ENCODE measurements at places on chromosomes 2 and 18.
A peak's percentile ranks its signal among the peaks of the same experiment; 100 is the strongest.

DNA sequence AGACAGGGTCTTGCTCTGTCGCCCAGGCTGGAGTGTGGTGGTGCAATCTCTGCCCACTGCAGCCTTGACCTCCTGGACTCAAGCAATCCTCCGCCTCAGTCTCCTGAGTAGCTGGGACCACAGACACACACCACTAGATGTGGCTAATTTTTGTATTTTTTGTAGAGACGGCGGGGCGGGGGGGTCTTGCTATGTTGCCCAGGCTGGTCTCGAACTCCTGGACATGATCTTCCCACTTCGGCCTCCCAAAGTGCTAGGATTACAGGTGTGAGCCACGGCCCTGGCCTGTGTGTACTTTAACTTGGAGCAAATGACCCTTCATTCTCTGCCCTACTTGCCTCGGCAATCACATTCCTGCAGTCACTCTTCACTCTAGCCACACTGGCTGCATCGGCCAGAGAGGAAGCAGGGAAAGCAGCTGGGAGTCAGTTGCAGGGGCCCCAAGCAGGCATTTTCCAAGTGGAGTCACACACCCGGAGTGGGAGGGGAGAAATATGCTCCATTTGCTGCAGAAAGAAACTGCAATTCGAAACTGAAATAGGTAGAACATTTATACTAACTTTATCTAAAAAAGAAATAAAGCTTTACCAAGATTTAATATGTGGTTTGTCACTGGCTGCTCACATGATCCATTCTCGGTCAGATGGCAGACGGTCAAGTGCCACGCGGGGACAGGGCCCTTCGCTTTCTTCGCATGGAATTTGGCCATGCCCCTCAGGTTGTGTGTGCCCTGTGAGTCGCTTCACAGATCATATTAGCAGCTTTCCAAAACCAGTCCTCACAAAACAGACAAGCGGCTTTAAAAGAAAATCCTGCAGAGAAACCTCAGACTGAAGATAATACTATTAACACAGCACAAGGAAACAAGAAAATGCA lies 37.1 kb downstream of the FAM161A start:
- no peak for DNase-seq

DNA sequence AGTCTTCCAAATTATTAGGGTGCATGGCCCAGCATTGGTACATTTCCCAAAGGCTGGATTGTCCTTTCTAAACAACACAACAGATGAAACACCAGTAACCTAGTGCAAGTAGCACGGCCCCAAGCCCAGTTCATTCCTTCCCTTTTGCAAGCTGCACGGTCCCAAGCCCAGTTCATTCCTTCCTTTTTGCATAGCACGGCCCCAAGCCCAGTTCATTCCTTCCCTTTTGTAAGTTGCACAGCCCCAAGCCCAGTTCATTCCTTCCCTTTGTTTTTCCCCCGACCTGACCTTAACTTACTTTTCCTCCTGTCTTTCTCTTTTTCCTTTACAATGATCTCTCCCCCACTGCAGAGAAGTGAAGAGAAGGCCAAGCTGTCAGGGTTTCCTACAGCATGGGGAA lies 60.9 kb downstream of the C18orf63 start:
- no peak for DNase-seq

DNA sequence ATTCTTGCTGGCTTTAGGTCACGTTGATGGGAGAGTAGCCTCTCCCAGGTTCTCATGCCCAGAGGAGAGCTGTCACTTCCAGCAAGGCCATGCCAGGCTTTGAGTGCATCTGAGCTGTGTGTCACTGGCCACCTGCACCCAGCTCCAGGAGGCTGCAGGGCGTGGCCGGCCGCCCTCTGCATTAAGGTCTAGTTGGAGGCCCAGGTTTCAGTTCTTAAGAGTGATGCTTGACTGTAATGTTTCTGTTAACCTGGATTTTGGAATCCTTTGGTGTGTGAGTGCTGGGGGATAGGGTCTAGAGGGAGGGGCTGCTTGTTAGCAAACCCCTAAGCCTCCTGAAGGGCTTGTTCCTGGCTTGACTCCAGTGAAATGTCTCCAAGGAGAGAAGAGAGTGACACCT lies 140.1 kb downstream of the ACOXL start:
- no peak for DNase-seq

GRCh38 chr2:10498525-10499274 lies 50.6 kb upstream of the ODC1 start:
- peak; percentile 38 for DNase-seq

- no peak for DNase-seq
These were observed 16.2 kb upstream of the SCG2 start for GRCh38 chr2:223618172-223619035.

- no peak for DNase-seq
These were observed 246.0 kb upstream of the KCNJ3 start for GRCh38 chr2:154452471-154452870.

GRCh38 chr2:161206471-161207032 lies 46.3 kb downstream of the TANK start:
- DNase-seq: no peak

DNA sequence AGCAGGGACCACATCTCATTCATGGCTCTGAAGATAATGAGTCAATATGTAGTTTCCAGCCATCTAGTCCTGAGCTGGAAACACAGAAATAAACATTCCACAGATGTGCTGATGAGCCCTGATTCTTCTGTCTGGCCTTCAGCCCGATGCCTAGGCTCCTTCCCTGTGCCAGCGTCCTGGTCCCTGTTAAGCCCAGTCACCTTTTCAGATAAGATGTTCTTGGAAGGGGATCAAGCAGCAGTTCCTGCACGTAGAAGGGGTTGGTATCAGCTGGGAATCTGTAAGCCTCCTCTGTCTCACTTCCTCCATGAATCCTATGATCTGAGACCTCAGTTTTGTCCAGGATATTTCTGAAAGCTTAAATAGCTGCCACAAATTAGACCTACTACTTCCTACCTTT lies 149.3 kb downstream of the TTC32 start:
- DNase-seq: no peak

- no peak for DNase-seq
These were observed 607.5 kb upstream of the REG3G start for GRCh38 chr2:78418021-78418420.

- peak; percentile 69 for DNase-seq
These were observed 304.7 kb downstream of the FBXO15 start for GRCh38 chr18:73842795-73843394.

GRCh38 chr2:240452462-240453256 lies 17.2 kb downstream of the GPC1 start:
- DNase-seq: no peak

DNA sequence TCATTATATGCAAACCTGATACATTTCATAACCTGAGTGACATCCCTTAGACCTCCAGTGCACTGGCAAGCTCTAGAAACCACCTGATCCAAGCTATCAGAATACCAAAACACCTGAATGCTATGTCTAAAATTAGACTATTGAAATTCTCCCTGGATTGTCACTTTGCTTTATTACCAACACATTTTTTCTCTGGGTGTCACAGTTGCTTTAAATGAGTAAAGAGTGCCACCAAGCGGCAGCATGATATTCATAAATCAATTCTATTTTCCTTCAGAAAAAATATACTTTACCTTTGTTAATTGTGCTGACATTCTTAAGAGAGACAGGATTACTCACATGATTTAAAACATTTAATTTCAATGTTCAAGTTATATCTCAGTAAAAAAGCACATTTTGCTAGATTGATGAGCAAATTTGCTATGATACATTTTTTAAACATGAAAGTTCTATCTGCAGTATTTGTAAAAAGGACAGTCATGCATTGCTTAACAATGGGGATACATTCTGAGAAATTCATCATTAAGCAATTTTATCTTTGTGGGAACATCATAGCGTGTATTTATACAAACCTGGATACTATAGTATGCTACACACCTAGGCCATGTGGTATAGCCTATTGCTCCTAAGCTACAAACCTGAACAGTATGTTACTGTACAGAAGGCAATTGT lies 338.4 kb upstream of the SLC39A10 start:
- no peak for DNase-seq

GRCh38 chr2:231104115-231104713 lies 20.6 kb downstream of the HTR2B start:
- no peak for DNase-seq

GRCh38 chr2:2570871-2571270 lies 239.8 kb upstream of the MYT1L start:
- DNase-seq: no peak

- DNase-seq: no peak
These were observed 97.5 kb upstream of the EFEMP1 start for GRCh38 chr2:56021136-56021474.

GRCh38 chr18:77145364-77145901 lies 12.8 kb upstream of the MBP start:
- DNase-seq: no peak

DNA sequence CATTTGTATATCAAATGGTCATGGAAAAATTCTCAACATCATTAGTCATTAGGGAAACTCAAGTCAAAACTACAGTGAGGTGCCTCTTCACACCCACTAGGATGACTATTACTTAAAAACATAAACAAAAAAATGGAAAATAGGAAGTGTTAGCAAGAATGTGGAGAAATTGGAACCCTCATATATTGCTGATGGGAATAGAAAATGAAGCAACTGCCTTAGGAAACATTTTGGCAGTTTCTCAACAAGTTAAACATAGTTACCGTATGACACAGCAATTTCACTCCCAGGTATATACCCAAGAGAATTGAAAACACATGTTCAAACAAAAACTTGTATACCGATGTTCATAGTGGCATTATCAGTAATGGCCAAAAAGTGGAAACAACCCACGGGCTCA lies 18.1 kb upstream of the CYP26B1 start:
- DNase-seq: no peak

DNA sequence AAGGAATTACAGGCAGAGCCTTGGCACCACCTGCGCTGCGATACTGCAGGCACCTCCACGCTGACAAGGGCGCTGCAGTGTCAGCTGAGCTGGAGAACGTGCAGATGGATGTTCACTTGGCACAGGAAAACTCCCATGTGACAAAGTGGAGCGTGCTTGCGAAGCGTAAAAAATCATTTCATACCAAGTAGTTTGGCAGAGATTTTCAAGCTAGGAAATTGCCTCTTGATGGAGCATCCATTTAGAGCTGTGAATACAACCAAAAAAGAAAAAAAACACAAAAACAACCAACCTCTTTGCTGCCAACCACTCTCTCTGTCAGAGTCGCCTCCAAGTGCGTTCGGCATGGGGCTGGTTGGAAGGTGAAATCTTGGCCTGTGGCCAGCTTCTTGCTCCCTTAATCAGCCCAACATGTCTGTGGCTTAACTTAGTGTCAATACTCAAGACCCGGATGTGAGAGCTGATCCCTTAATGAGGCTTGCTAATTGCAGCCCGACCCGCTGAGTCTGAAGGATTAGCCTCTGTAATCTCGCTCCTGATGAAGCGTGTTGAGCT lies 38.1 kb downstream of the ACOXL start:
- no peak for DNase-seq
